ENCODE measurements at places on chromosomes 7 and 10.

DNA sequence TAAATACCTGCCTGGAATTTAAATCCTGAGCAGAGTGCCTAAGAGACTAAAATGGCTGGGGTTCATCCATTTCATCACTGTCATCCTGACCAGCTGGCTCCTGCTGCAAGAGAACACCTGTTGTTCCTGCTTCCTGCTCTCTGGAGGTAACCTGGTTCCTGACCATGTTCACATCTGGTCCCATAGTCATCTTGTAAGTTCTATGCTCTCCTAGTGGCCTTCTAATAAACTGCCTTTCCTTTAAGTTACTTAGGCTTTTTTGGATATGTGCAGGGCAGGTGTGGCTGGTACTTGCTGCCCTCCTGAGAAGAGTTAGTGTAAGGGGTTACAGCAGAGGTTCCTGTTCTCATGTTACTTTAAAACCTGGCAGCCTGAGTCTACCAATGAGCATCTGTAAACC lies 80.0 kb downstream of the NRCAM start:
- no peak for DNase-seq

GRCh38 chr7:8637322-8637721 lies 203.9 kb downstream of the NXPH1 start:
- no peak for DNase-seq

DNA sequence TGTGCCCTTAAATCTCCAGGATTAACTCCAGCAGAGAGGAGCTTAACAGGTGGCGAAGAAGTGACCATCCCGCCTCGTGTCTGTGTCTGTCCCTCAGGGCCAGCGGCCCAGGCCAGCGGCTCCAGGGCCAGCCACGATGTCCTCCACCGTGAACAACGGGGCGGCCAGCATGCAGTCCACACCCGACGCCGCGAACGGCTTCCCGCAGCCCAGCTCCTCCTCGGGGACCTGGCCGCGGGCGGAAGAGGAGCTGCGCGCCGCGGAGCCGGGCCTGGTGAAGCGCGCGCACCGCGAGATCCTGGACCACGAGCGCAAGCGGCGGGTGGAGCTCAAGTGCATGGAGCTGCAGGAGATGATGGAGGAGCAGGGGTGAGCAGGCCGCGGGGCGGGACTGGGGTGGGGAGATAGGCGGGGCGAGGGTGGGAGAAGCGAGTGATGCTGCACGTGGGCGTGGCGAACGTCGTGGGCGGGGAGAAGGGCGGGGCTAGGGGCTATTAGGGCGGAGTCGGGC lies 33.3 kb downstream of the SRRM3 start:
- DNase-seq = peak; percentile 24

GRCh38 chr10:86370006-86370585 lies 3.5 kb upstream of the GRID1 start:
- no peak for DNase-seq

DNA sequence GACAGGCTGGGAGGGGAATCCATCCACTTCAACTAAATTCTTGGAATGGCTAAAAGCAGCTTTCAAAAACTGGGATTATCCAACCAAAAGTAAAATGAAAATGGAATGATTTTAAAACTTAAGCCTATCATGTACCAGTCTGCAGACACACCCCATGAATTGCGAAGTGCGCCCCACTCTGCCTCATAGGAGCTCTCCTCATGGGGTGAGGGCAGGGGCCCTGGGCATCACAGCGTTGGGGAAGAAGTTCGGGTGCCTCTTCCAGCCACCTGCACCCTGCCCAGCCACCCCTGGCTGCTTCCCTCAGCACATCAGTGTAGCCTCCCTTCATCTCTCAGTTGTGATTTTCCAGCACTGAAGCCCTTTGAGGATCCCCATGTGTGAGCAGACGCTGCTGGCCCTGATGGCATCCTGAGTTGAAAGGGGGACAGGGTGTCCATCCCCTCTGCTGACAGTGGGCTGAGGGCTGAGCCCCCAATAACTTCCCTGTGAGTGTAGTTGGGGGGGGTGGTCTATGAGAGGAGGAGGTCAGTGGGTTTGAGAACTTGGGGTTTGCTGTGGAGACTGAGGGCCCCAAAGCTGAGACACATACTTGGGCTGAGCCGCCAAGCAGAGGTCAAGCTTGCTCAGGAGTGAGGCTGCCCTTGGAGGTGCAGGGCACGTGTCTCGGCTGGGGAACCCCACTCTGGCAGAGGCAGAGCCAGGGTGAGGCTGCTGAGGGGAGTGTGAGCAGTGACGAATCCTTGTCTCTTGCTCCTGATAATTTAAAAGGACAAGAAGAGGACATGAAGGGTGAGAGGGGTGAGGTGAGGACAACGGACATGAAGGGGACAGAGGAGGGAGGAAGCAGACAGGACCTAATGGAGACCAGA lies 542.1 kb downstream of the TCERG1L start:
- DNase-seq = no peak

GRCh38 chr7:8251195-8251594 lies 10.8 kb downstream of the ICA1 start:
- no peak for DNase-seq

DNA sequence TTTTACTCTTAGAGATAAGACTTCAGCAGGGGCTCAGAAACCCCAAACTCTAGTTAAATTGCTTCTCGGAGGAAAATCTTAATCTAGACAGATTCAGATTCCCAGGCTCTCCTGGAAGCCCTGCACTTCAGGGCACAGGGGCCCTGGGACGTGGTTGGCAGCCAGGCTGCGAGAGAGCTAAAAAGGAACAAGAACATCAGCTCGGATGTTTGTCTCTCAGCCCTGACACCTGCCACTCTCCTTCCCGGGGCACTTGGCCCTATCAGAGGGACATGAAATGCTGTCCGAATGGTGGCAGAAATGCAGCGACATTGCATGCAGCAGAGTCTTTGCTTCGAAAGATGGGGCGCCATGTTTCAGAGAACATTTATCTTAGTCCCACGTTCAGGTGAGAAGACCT lies 166.8 kb downstream of the CCDC3 start:
- no peak for DNase-seq

GRCh38 chr7:115217373-115217772 lies 295.5 kb downstream of the MDFIC start:
- peak; percentile 17 for DNase-seq

DNA sequence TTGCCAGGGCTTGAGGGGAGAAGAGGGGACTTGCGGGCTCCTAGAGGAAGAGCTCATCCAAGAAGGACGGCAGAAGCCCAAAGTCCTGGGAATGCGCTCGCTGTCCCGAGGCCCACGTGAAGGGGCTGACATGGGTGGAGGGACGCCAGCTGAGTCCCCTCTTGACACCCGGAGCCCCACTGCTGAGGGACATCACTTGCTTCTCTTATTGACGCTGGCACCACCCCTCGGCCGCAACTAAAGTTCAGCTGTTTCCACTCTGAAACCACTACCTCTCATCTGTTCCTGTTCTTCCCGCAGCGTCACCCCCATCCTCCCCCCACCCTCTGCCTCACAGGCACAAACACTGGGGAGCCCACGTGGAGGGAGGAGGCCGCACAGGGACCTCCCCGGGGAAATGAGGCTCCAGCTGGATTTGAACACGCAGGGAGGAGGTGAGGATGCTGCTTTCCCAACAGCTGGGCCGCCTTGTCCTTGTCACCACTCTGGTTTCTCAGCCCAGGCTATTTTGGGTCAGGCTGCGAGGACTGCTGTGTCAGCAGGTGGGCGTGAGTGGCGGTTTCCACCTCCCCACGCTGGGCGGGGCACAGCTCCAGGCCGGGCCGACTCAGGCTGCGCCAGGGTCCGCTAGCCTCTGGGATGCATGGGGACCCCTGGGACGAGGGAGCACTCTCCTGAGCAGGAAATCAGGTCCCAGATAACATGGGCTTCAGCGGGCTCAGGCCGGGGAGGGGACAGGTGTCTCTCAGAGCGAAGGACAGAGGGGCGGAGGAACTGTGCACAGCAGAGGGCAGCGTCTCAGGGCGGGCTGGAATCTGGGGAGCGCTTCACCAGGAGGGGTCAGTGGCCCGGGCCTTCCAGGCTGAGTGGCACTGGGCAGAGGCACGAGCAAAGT lies 156.3 kb downstream of the ZNF248 start:
- DNase-seq = no peak

DNA sequence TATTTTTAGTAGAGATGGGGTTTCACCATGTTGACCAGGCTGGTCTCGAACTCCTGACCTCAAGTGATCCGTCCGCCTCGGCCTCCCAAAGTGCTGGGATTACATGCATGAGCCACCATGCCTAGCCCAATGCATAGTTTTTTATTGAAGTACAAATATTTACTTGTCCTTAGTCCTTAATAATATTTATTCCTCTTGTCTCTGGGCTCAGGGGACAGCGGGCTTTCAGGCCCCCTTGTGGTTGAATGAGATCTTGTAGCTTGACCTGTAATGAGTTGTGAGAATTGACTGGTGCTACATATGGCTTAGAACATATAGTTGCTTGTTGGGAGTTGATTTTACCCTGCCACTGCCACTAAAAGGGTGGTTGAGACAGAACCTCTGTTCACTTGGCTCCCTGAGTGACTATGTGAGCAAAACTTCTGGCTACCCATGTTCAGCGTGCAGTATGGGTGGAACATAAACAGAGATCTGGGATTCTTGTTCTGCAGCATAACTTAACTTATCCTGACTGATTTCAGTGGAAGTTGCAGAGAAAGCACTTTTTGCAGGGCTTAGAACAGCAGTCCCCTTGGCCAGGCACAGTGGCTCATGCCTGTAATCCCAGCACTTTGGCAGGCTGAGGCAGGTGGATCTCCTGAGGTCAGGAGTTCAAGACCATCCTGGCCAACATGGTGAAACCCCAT lies 14.9 kb downstream of the CCL26 start:
- peak; percentile 71 for DNase-seq

- DNase-seq = no peak
Measured at GRCh38 chr10:5288359-5288758, 76.4 kb upstream of the UCN3 start.

DNA sequence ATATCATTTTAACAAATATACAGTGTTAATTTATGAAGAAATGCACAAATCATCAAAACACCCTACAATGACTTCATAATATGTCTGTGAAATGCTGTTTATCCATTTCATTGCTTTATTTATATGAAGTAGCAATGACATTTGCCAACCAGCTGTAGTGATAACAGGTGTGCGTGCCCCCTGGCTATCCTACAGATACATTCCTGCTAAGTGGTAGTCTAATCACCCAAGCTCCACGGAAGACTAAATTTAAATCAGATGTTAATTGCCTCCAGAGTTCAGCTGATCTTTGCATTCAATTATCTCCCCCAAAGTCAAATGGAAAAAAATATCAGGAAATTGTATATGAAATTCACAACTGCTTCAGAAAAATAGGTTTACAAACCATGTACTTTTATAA lies 1164.2 kb upstream of the LRRN3 start:
- no peak for DNase-seq

DNA sequence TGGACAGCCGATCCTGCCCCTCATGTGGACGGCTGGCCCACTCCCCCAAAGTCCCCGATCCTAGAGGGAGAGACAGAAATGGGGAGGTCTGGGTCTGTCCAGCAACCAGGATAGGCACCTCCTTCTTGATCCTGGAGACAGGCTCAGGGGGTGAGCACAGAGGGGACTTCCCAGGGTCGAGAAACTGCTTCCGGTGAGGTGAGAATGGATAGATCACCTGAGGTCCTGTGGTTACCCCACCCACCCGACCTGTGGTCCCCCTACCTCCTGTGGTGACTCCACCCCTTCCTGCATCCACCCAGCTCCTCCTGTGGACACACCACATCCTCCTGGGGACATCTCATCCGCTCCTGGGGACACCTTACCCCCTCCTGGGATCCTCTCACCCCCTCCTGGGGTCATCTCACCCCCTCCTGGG lies 27.4 kb upstream of the RASGEF1A start:
- DNase-seq = no peak

DNA sequence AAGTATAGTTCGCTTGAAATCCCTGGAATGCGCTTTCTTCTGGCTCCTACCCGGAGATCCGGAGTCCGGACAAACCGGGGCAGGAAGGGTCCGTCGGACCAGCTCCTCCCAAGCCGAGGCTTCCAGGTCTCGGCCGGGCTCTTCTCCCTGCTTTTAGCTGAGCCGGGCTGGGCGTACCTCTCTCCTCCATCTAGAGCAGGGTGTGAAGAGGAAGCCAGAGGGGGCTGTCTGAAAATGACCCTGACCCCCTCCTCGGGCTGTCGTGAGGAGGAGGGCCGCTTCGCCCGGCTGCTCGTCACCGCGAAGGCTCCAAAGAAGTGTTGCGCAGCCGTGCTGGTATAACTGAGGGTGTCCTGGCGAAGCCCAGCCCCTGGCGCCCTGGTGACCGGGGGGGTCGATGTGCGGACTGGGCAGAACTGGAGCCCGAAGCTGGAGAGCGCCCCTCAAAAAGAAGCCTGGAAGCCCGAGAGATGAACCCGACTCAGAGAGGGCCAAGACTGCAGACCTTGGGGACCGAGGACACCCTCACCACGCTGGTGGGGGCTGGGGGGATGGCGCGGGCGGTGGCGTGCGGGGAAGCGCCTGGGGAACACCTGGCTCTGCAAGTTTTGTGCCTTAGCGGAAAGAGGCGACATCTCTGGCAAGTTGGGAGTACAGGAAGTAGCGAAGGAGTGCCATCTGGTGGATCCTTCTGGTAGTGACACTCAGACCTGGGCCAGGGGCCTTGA lies 5.7 kb downstream of the KAZALD1 start:
- DNase-seq = peak; percentile 57

- no peak for DNase-seq
Measured at GRCh38 chr10:86260564-86260963, 106.0 kb downstream of the GRID1 start.

- DNase-seq = no peak
Measured at GRCh38 chr7:21371360-21371759, 56.5 kb upstream of the SP4 start.

GRCh38 chr7:128391805-128392204 lies 18.0 kb downstream of the IMPDH1 start:
- no peak for DNase-seq

GRCh38 chr7:2123360-2123759 lies 109.4 kb downstream of the MAD1L1 start:
- no peak for DNase-seq

GRCh38 chr10:81548160-81548559 lies 326.8 kb upstream of the NRG3 start:
- no peak for DNase-seq

GRCh38 chr7:85014936-85015660 lies 171.8 kb downstream of the SEMA3D start:
- DNase-seq = no peak

- no peak for DNase-seq
Measured at GRCh38 chr7:144763291-144763690, 72.6 kb downstream of the TPK1 start.

DNA sequence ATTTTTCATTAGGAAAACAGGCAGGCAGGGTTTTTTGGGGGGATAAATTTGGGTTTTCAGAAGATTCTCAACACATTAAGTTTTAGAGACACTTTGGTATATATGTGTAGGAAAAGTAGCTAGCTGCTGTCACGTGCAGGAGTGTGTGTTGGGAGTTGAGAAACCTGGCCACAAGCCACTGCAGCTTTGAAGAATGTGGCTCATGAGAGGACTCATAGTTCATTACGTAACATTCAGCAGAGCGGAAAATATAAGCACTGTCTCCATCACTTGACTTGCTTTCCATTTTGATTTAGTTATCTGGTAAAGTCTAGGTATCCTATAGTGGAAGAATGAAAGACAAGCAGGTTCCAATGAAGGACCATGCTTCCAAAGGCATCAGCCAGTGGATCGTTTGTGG lies 31.2 kb downstream of the SMNDC1 start:
- DNase-seq = no peak

Measured in dermis microvascular lymphatic vessel endothelial cell (primary cell).